ENCODE measurements at places on chromosomes 6 and 20.

GRCh38 chr6:110493253-110493800 is 16.9 kb upstream of the SLC22A16 start:
- DNase-seq: no peak

GRCh38 chr20:57622579-57623381 is 2.6 kb upstream of the ZBP1 start:
- no peak for DNase-seq

GRCh38 chr20:47354714-47355488 is 1.6 kb downstream of the ZMYND8 start:
- DNase-seq: peak; percentile 59

DNA sequence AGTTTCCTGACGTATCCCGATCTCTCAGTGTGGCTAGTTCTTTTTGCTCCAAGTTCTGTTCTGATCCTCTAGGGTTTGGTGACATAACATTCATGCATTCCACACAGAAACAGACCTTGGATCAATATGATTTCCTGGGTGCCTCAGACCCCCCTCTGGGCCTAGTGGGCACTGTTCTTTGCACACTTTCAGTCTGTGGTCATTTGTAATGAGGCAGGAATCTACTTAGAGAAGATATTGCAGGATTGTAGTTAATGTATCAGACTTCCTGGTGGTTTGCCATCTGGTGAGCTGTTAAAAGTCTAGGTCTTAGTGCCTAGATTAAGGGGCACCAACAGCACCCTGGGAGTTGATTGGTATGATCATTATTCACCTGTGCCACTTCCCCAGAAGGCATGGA is 7.5 kb downstream of the BEND6 start:
- DNase-seq: no peak

DNA sequence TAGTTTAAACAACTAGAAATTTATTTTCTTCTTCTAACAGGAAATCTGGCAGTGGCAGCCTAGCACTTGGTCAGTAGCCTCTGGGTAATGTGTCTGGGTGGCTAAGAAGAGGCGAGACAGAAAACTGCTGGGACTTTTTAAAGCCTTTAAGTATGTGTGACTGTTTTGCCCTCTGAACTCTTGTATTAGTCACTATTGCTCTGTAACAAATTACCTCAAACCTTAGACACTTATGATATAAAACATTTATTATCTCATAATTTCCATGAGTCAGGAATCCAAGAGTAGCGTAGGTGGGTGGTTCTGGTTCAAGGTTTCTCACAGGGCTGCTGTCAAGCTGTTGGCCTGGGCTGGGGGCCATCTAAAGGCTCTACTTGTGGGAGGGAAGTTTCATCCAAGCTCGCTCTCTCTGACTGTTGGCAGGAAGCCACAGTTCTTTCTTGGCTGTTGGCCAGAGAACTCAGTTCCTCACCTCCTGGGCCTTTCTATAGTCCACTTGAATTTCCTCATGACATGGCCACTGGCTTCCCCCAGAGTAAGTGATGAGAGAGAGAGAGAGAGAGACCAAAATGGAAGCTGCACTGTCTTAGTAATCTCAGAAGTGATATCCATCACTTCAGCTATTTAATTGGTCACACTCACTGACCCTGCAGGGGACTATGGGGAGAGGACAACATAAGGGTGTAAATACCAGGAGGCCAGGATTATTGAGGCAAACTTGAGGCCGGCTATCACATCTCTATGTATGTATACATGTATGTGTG is 17.4 kb upstream of the TBC1D22B start:
- DNase-seq: peak; percentile 93

DNA sequence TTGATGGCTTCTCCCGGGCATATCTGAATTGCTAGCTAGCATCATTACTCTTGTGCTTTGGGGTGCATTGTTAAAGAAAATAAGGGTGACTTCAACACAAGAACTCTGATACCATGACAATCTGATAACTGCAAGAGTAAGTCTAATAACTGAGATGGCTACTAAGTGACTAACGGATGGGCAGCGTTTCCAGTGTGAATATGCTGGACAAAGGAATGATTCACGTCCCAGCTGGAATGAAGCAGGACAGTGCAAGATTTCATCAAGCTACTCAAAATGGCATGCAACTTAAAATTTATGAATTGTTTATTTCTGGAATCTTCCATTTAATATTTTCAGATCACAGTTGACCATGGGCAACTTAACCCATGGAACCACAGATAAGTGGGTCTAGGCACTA is 31.7 kb downstream of the MOXD1 start:
- no peak for DNase-seq

DNA sequence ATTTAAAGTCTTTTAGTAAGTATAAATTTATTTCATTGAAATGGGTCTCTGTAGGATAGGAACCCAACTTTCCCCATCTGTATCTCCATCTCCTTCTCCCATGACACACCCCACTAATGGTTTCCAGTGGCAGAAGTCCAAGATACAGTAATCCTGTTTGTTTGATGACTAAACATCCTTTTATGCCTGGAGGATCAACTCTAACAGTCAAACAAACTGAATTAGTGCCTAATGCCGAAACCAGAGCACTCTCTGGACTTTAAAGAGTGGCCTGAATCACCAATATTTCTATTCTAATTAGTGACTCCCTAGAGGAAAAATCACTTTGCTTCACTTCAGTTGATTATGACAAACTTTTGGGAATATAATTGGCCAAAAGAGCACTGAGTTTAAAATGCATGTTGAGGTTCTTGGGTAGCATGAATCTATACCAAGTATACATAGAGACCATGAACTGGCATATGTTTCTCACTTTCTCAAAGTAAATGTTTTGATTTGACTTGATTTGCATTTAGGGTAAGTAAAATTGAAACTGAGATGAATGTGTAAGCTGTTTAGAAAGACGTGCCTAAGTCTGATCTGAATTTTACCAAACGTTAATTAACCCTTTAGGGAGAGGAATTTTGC is 776.4 kb upstream of the NRSN1 start:
- no peak for DNase-seq

- no peak for DNase-seq
These were observed 161.8 kb downstream of the DLL1 start for GRCh38 chr6:170128811-170129681.
